ENCODE measurements at places on chromosomes 1 and 21.

GRCh38 chr21:46503922-46504550 lies 45.3 kb downstream of the DIP2A start:
- no peak for DNase-seq
- H3K4me3 ChIP-seq: no peak overlapping the region
- no peaks in the 10 kb centered on the region for H3K27me3 ChIP-seq

GRCh38 chr1:15139654-15140350 lies 13.7 kb upstream of the TMEM51 start:
- H3K27ac ChIP-seq: no peak overlapping the region
- H3K4me1 ChIP-seq: peaks cover 3% of the 10 kb centered on the region

DNA sequence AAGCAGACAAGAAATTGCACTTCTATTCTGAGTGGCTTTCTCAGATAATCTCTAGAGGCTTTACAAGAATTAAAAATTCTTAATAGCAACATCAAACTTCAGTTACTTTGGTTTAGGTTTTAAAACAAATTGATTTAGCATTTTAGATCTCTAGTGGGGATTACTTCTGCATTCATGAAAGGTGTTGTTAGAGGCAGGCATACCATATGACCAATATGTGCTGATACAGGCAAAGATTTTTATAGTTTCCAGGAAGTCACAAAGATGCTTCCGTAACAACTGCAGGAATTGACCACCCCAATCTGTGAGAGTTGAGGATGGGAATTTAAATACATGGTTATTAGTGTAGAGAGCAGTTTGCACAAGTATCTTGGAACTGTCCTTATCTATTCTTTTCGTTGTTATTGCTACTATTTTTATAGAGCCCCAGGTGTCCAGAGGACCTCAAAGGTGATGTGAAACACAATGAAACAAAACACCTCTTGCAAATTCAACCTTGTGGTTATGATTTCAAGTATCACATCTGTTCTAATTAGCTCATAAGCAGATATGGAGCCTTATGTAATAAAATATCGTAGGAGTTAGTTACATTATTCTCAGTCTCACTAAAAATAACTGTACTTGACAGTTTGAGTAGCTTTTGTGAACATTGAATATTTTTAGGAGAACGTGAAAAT lies 512.7 kb upstream of the ADGRL4 start:
- no peak for DNase-seq
- no peak overlapping the region for H3K27ac ChIP-seq
- H3K36me3 ChIP-seq: no peaks in the 10 kb centered on the region
- H3K4me1 ChIP-seq: no peaks in the 10 kb centered on the region

- no peak overlapping the region for H3K4me3 ChIP-seq
- H3K27me3 ChIP-seq: no peaks in the 10 kb centered on the region
- H3K4me1 ChIP-seq: no peaks in the 10 kb centered on the region
- no peaks in the 10 kb centered on the region for H3K36me3 ChIP-seq
These were observed 9.6 kb upstream of the RNF223 start for GRCh38 chr1:1083416-1084371.

GRCh38 chr1:32137111-32137510 lies 29.3 kb downstream of the KPNA6 start:
- no peak for DNase-seq
- no peaks in the 10 kb centered on the region for H3K27me3 ChIP-seq
- H3K36me3 ChIP-seq: peaks cover 45% of the 10 kb centered on the region
- no peak overlapping the region for H3K4me3 ChIP-seq

DNA sequence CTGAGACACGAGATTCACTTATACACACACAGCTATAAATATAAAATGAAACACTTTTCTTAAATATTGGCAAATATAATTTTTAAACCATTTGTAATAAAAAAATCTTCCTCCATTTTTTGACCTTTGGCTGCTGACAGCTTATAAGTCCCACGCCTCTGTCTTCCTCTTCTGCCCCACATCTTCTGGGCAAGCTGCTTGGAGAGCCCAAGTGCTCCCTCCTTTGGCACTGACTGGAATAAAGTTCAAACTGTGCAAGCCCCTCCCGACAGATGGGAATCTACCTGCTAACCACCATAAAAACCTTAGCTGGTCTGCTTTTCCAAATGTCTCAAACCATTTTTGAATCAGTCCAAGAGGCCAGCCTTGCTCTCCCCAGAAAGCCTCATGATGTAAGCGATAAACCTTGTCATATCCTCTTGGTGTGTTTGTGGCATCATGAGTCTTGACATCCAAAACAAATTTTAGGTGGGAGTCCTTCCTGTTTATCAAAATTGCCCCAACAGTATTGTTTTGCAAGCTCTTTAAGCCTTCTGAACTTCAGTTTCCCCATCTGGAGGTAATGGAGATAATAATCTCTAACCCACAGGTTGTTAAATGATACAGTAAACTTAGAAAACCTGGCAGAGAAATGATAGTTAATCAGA lies 99.8 kb downstream of the SNX7 start:
- H3K27ac ChIP-seq: no peak overlapping the region
- peaks cover 2% of the 10 kb centered on the region for H3K4me1 ChIP-seq
- peaks cover 3% of the 10 kb centered on the region for H3K27me3 ChIP-seq
- no peaks in the 10 kb centered on the region for H3K36me3 ChIP-seq

GRCh38 chr1:5348732-5349465 lies 643.3 kb downstream of the NPHP4 start:
- no peak overlapping the region for H3K4me3 ChIP-seq
- DNase-seq: no peak
- no peaks in the 10 kb centered on the region for H3K36me3 ChIP-seq
- H3K4me1 ChIP-seq: no peaks in the 10 kb centered on the region
- no peak overlapping the region for H3K27ac ChIP-seq

DNA sequence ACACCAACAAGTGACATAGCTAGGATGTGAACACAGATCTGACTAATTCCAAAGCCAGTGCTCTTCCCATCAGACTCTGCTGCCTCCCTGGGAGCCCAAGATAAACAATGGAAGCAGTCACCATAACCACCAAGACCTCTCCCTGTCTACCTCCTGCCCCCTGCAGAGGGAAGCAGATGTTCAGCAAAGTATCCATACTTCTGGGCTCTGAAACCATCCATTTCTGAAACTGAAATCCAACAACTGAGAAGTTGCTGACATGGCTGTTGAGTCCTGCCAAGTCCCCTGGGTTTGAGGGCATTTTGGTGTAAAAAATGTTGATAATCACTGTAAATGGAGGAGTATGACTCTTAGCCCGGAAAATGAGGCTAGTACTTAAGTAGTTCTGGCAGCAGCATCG lies 102.1 kb downstream of the TYW3 start:
- H3K27ac ChIP-seq: no peak overlapping the region
- no peaks in the 10 kb centered on the region for H3K36me3 ChIP-seq
- no peaks in the 10 kb centered on the region for H3K4me1 ChIP-seq

GRCh38 chr1:182600745-182601415 lies 3.3 kb downstream of the RGS16 start:
- no peak overlapping the region for H3K4me3 ChIP-seq
- DNase-seq: no peak
- H3K27ac ChIP-seq: no peak overlapping the region

DNA sequence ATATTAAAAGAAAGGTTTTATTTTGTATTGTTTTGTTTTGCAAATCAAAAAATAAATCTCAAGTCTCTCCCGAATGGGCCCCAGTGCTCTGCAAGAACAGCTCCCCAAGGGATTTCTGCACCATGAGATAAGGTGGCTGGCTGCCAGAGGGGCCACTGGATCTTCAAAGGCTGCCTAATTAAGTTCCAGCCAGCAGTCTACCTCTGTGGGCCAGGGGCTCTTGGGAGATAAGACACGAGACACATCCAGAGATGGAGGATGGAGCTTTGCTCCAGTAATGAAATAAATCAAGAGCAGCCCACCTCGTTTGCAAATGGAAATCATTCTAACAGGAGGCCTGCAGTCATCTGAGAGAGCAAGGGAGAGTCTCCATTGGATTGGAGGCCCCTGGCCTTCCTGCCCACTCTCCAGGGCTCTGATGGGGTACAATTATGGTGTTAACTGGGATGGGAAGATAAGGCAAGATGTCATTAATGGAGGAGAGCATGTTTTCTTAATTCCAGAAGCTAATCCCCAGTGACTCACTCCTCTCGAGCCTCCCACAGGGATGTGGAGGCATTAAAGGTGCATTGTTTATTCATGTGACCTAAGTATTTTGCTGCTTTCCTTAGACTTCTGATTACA lies 155.2 kb upstream of the KAZN start:
- H3K4me1 ChIP-seq: no peaks in the 10 kb centered on the region
- H3K36me3 ChIP-seq: no peaks in the 10 kb centered on the region
- H3K27me3 ChIP-seq: no peaks in the 10 kb centered on the region
- DNase-seq: no peak
- no peak overlapping the region for H3K27ac ChIP-seq

DNA sequence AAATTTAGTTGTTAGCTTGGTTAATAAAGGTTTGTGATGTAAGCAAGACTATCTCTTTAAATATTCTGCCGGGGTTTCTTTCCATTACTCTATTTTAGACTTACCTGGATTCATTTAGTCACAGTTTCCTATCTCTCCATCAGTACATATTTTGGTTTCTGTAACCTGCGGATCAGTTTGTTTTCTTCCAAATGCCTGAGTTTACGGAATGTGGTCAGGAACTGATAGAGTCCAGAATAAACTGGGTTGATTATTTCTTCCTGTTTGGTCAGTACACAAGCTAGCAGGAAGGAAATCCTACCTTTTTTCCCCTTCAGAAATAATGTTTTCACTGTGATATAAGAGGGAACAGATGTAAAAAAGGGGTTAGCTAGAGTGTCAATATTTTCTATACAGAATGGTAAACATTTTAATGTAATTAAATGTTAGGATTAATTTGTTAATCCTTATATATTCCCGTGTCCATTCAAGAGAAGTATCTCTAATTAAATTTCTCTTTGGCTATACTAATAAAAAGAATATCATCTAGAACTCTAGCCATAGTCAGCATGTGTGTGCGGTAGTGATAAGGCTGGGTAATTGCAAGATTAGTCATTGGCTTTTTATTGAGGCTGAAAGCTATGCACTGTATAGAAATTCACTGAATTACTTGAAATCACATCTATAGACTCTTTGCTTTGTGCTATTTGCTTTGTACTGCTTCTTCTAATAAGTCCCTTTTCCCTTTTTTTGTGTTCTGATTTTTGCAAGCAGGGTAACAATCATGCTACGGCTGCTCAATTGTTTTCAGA lies 144.7 kb upstream of the ADGRL4 start:
- no peak for DNase-seq
- no peaks in the 10 kb centered on the region for H3K27me3 ChIP-seq
- H3K4me1 ChIP-seq: no peaks in the 10 kb centered on the region
- H3K27ac ChIP-seq: no peak overlapping the region

- no peaks in the 10 kb centered on the region for H3K27me3 ChIP-seq
- H3K36me3 ChIP-seq: no peaks in the 10 kb centered on the region
- no peak overlapping the region for H3K4me3 ChIP-seq
- no peak overlapping the region for H3K27ac ChIP-seq
- no peak for DNase-seq
These were observed 1.2 kb downstream of the PLCH2 start for GRCh38 chr1:2477309-2477708.

All from activated T-helper 2 cell treated with anti-CD3 and anti-CD28 coated beads, Interferon-gamma antibody, Interleukin-2, Interleukin-4, amounts not matched to agents 10 μg/mL and 5 μg/mL and 100 μg/mL, durations not matched to agents 14 hours and 24 hours and 36 hours (primary cell).